ENCODE measurements at places on chromosomes 12 and 14.

DNA sequence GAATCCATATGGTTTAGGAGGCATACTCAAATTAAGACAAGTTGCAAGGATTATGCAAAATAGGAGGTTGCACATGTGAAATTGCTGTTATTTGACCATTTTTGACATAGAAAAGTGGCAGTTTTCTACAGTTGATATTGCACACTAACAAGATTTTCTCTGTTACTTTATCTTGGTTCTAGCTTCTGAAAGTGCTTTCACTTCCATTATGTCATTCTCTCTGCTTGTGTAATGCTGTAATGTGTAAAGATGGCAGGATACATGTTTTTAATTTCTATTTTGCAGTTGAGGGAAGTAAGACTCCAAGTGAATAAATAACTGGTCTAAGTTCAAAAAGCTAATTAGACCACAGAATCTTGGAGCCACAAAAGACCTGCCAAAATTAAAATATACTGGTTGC, 60.6 kb downstream of the MYRFL start:
- DNase-seq = no peak

DNA sequence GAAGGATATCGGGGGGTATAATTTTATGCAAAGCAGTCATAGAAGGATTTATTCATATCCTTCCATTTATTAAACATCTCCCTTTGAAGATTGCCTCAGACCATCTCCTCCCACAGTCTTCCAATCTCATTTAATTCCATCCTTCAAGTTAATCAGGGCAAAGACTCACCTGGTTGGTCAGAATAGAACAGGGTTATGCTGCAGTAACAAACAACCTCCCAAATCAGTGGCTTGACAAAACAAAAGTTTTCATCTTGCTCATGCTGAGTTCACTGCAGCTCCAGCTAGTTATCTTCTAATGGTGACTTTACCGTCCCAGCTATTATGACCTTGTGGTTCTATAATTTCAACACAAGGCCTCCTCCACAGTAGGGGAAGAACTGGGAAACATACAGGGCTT, 48.8 kb upstream of the MTERF2 start:
- DNase-seq = no peak

- no peak for DNase-seq
Measured at GRCh38 chr14:33941718-33942117, 9.2 kb downstream of the EGLN3 start.

- no peak for DNase-seq
Measured at GRCh38 chr12:115638733-115639647, 638.5 kb downstream of the MED13L start.

DNA sequence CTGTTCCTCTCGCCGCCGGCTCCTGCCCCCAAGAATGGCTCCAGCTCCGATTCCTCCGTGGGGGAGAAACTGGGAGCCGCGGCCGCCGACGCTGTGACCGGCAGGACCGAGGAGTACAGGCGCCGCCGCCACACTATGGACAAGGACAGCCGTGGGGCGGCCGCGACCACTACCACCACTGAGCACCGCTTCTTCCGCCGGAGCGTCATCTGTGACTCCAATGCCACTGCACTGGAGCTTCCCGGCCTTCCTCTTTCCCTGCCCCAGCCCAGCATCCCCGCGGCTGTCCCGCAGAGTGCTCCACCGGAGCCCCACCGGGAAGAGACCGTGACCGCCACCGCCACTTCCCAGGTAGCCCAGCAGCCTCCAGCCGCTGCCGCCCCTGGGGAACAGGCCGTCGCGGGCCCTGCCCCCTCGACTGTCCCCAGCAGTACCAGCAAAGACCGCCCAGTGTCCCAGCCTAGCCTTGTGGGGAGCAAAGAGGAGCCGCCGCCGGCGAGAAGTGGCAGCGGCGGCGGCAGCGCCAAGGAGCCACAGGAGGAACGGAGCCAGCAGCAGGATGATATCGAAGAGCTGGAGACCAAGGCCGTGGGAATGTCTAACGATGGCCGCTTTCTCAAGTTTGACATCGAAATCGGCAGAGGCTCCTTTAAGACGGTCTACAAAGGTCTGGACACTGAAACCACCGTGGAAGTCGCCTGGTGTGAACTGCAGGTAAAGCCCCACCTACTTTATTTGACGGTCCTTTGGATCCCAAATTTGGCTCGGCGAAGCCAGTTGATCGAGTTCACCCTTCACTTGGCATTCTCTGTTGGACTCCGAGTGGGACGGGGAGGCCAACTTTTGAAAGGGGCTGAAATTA, 1.5 kb downstream of the WNK1 start:
- peak; percentile 24 for DNase-seq

DNA sequence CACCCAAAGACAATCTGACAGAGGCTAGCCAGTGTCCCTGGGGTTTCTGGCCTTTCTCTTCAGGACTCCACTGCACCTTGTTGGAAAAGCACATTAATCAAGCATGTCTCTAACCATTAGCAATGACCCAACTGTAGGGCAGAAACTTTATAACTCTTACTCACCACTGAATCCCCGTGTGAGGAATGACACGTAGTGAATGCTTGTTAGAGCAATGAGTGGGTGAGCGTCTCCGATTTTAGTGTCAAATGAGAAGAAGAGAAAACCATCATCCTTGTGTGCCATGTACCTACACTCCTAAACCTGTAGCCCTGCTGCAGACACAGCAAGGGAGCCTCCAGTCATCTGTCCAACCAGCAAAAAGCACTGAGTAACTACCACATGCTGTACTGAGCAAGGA, 56.5 kb upstream of the GPR68 start:
- DNase-seq = no peak

DNA sequence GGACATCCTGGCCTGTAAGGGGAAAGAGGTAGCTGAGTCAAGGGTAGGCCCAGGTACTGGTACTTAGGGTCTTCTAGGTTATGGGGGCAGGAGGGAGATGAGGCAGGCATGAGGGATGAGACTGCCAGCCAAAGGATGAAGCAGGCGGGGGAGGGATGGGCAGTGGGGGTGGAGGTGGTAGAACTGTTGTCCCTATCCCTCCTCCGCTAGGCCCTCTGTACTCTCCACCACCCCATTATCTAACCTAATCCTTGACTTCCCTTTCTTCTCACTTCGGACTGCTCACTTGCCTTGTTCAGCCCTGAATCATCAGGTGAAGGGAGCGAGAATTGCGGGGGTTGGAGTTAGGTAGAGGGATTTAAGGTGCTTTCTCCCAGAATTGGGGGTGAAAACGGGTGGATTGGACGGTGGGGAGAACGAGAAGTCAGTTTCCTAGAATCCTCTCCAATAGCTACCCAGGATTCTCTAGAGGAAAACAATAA, 562 bp downstream of the PAN2 start:
- no peak for DNase-seq

DNA sequence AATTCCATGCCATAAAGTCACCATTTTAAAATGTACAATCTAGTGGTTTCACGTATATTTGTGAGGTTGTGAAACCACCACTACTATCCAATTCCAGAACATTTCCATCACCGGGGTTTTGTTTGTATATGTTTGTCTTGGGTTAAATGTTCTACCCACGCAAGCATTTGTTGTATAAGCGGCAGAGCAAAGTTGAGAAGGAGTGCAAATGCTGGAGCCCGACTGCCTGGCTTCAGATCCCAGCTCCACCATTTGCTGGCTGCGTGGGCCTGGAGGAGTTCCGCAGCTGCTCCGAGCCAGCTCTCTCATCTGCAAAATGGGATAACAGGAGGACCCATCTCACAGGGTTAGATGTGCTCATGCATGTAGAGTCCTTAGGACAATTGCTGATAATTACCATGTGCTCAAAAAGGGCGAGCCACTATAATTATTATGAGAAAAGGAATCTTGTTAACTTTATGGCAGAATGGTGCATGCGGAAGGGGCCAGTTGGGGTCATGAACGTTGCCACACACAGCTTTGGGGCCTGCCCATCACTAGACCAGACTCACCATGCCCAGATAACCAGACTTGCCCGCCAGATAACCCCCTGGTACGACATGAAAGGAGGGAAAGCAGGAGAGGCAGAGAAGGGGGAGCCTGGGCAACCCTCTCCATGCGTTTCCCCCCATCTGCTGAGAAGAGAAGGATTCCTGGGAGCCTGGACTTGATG, 6.4 kb downstream of the ACTN1 start:
- DNase-seq = no peak

- no peak for DNase-seq
Measured at GRCh38 chr12:105803292-105803691, 335.5 kb downstream of the NUAK1 start.

GRCh38 chr14:101827286-101827685, 65.8 kb downstream of the PPP2R5C start:
- no peak for DNase-seq

DNA sequence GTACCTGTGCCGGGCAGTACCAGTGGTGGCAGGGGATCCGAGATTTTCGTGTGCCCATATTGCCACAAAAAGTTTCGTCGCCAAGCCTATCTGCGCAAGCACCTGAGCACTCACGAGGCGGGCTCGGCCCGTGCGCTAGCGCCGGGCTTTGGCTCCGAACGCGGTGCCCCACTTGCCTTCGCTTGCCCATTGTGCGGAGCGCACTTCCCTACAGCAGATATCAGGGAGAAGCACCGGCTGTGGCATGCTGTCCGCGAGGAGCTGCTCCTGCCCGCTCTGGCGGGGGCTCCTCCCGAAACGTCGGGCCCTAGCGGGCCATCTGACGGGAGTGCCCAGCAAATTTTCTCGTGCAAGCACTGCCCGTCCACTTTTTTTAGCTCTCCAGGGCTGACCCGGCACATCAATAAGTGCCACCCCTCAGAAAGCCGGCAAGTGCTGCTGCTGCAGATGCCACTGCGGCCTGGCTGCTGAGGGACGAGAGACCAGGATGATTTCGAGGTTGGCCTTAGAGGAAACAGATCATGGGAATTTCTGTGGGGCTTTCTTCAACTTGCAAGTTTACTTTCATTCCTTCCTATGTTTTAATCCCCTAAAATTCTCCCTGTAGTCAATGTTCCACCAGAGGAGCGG, 1.6 kb downstream of the INSM2 start:
- no peak for DNase-seq

DNA sequence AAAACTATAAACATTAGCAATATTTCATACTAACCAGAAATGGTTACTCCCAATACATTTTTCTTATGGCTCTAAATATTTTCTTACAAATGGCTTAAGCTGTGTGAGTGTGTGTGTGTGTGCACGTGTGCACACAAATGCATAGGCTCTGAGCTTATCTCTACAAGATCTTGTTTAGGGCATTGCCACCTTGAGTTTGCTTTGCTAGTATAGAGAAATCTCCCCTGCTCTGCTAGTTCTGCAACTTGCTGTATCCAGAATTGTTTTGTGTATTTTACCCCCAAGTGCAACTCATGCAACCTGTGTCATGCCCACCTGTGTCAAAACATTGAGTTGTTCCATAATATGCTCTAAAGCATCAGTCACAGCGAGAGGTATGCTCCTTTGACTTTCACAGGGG, 72.5 kb upstream of the DUSP6 start:
- no peak for DNase-seq

DNA sequence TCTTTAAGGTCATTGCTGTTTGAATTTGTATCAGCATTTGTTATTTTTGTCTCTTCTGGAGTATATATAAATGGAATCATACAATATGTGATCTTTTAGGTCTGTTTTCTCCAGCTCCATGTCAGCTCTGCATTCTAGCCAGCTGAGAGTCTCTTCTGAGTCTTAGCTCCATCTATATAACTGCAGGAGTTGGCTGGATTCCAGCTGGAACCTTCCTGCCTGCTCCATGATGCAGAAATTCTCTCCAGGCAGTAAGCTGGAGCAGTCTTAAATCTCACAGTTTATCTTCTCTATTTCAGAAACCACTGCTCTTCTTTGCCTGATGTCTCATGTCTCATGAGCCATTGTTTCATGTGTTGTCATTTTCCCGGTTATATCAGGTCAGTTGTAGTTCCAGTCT, 827.6 kb downstream of the NRXN3 start:
- no peak for DNase-seq

- no peak for DNase-seq
Measured at GRCh38 chr12:105921872-105922669, 216.7 kb downstream of the NUAK1 start.

- DNase-seq = no peak
Measured at GRCh38 chr14:52538623-52539022, 13.7 kb downstream of the TXNDC16 start.

GRCh38 chr12:8667270-8667669, 4.6 kb upstream of the MFAP5 start:
- DNase-seq = no peak

- no peak for DNase-seq
Measured at GRCh38 chr12:50926415-50926814, 25.9 kb upstream of the HIGD1C start.

GRCh38 chr14:39880106-39880695, 448.0 kb upstream of the FBXO33 start:
- DNase-seq = no peak

DNA sequence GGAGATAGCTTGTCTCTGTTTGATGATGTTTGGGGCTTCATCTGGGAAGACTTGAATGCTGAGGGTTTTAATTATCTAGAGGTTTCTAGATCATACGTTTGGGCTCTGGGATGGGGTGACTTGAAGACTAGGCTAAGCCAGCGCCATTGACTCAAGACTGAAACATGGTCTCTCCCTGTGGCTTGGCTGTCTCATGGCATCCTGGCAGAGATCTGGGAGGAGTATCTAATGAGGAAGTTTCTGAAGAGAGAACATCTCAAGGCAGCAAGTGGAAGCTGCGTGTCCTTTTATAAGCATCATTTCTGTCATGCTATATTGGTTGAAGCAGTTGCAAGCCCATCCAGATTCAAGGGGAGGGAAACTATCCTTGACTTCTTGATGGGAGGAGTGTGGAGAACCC, 104.8 kb downstream of the UNC79 start:
- DNase-seq = no peak

GRCh38 chr14:73253323-73253610, 16.0 kb downstream of the PAPLN start:
- DNase-seq = no peak
